PC-3 (cell line): ENCODE measurements at places on chromosomes 6 and 20.
A peak's percentile ranks its signal among the peaks of the same experiment; 100 is the strongest.

DNA sequence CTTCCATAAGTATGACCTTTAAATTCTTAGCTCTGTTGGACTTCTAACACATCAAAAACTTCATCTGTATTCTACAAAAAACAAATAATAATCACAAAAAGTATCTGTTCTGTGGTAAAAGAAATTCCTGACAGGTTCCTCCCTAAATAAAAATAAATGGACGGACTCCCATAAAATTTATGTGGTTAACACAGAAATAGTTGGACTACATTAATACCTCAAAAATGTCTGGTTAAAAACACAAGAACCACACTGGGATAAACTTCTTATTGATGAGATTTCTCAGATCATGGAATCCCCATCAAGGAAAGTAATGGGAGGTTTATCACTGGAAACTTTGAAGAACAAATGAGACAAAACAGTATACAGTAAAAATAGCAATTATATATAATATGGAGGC lies 172.4 kb downstream of the MOXD1 start:
- no peak for DNase-seq

DNA sequence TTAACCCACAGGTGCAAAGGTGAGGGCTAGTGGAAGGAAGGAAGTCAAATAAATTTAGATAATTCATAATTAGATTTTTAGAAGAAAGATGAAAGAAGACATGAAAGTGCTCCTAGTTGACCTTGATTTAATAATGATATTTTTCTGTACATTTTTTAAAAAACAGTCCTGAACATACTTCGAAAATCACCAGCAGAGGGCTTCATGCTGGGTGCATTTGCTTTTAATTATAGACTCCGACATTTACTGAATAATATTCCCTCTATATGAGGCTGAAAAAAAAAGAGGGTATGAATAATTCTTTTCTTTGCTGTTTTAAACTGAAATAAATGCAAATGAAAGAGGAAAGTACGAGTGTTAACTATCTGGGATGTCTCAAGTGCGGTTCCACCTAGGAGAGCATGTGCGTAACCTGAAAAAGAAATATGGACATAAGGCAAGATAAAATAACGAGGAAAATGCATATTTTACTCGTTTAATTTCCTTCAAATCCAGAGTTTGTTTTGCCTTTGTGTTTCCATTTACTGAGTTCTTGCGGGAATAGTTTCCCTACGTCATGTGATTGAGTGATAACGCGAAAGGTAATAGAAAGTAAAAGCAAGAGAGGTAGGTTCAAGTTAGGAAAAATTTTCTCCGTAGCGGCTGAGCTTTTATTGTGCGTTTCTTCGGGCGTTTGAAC lies 3.1 kb upstream of the TFAP2B start:
- peak; percentile 43 for DNase-seq

DNA sequence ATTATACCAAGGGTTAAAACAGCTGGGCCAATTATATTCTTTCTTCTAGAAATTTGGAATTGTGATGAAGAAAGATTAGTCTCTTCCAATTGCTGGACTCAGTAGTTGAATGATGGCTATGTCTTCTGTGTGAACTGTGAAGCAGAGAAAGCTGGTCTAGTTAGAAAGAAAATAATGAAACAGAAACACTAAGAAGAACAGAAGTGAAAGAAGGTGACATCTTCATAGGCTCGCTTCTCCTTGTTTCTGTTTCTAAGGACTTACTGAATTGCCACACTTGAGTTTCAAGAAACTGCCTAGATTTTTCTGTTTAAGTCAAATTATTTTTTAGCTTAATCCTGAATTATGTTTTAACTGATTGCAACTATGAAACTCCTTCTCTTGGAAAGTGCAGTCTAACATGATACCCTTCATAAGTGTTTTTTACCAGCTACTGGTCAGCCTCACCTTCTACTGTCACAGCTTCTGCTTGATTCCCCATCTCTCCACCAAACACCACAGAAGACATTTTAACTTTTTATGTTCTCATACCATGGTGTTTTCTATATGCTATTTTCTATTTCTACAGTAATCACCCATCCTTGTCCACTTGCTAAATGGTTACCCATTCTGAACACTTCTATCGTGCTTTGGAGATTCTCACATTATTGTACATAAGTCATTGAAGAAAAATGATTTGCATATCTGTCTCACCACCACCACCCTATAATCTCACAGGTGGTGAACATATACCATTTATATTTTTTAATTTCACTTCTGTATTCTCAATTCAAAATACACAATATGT lies 268.8 kb downstream of the GRIK2 start:
- no peak for DNase-seq

- DNase-seq, result peak; percentile 70
These were observed 1.4 kb upstream of the KHDC1 start for GRCh38 chr6:73264446-73264845.

DNA sequence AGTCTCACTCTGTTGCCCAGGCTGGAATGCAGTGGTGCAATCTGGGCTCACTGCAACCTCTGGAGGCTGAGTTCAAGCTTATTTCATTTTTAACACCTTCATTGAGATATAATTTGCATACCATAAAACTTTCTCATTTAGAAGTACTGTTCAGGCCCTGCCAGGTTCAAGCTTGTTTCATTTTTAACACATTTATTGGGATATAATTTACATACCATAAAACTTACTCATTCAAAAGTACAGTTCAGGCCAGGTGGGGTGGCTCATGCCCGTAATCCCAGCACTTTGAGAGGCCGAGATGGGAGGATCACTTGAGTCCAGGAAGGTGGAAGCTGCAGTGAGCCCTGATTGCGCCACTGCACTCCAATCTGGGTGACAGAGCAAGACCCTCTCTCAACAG lies 5.5 kb downstream of the OR2B6 start:
- peak; percentile 11 for DNase-seq

DNA sequence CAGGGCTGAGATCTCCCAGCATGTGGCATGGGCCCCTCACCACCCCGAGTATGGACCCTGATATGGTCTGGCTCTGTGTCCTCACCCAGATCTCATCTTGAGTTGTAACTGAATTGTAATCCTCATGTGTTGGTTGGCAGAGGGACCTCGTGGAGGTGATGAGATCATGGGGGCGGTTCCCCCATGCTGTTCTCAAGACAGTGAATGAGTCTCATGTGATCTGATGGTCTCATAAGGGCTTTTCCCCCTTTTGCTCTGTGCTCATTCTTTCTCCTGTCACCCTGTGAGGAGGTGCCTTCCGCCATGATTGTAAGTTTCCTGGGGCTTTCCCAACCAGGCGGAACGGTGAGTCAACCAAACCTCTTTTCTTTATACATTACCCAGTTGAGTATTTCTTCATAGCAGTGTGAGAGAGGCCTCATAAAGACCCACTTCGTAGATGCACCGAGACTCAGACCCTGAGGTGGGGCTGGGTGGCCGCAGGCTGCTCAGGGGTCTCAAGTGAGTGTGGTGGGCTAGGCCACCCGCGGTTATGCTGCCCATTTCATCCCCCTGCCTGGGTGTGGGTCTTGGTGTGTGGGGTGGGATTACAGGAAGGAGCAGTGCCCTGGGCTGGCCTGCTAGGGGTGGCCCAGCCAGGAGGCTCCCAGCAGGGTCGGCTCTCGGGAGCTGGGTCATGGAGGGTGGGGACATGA lies 26.2 kb upstream of the GATA5 start:
- peak; percentile 48 for DNase-seq

DNA sequence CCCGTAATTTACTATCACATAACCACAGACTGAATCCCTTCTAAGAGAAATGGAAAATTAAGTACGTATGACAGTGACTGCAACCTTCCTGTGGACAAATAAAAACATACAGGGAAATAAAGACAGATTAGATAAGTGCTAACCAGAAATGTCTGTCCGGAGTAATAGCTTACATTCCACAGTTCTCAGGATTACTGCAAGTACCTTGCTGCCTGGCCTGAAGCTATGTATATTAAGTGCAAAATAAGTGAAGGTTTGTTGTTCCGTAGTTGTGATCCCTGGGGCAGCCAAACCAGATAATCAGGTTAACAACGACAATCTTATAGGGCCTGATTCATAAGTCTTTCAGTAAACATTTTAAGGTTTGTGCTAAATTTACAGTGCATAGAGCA lies 2.8 kb downstream of the NEDD9 start:
- DNase-seq, result peak; percentile 93

DNA sequence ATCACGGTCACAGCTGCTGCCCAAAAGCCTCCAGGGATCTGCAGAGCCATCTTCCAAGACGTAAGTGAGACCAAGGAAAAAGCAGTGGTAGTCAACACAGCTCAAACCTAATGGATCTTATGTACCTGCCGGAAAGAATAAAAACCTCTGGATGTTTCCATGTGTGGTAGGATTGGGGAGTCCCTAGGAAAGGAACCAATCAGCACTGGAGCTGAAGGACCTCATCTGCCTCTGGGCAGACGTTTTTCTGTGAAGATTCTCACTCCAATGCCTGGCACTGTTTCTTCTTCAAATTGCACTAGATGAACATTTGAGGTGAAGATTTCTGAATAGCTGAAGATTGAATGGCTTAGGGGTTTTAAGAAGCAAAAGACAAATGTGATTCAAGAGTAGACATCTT lies at the start of gene HLA-DQB2:
Gene HLA-DQB2 (minus strand): TSS at position 112 of the 400 bp plus-strand sequence. CDS start 62 bp downstream, at position 50.
- no peak for DNase-seq

- DNase-seq, result no peak
These were observed 270.5 kb upstream of the SUPT3H start for GRCh38 chr6:45648262-45648620.

DNA sequence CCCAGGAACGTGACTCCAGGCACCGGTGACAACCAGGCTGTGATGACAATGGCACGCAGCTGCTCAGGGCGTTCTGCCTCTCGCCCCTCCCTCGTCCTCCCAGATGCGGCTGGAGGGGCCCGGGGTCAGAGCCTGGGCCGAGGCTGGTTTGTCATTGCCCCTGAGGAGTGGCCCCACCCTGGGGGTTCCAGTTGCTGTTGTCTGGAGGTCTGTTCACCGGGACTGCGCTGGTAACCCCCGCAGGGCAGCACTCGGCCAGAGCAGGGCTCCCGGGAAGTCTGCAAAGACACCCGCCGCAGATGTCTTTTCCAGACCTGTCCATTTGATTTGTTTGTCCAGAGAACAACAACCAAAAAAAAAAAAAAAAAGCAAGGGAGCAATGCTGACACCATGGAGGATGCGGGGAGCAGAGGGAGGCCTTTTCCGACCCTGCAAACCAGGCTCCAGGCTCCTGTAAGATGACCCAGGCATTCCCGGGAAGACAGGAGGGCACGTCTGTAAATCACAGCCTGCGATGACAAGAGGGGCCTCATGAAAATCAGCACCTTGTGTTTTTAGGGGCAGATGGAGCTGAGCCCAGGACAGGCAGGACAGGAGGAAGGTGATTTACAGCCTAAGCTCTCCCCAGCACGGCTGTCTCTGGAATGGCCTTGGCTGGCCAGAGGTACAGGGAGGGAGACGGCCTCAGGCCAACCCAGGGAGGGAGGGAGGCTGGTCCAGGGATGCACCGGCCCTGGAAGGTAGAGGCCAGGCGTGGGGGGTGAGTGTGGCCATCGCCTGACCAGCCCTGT lies 189.3 kb downstream of the ERMARD start:
- DNase-seq, result no peak

DNA sequence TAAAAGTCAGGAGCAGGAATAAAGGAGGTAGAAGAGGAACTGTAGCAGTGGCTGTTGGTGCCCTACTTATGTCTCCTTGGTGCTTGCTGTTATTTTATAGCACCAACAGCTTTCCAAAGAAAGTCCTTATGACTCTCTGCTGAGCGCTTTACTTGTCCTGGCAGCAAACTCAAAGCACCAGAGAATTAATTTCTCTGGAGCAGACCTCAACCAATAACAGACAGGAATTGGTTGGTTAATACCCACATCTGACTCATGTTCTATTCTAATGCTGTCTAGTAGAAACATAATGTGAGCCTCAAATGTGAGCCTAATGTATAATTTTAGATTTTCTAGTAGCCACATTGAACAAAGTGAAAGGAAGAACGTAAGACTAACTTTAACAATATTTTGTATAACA lies 685.9 kb downstream of the KIF16B start:
- DNase-seq, result no peak

GRCh38 chr6:12785301-12785700 lies 68.7 kb downstream of the PHACTR1 start:
- peak; percentile 62 for DNase-seq

DNA sequence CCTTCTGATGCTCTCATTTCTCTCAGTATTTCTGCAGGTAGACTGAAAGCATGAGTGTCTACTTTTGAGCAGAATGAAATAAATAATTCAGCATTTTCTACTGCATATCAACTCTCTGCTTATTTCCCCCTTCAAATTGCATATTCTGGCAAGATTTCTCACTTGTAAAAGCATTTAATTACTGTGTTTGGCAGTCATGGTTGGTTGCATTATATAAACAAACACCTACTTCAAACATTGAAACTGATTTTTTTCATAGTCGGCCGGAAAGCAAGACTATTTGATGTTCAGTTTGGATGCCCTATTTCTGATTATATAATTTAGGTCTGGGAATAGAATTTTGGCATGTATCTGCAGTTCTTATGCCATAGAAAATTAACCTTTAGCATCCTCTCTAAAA lies 73.1 kb downstream of the PLEKHG1 start:
- no peak for DNase-seq

DNA sequence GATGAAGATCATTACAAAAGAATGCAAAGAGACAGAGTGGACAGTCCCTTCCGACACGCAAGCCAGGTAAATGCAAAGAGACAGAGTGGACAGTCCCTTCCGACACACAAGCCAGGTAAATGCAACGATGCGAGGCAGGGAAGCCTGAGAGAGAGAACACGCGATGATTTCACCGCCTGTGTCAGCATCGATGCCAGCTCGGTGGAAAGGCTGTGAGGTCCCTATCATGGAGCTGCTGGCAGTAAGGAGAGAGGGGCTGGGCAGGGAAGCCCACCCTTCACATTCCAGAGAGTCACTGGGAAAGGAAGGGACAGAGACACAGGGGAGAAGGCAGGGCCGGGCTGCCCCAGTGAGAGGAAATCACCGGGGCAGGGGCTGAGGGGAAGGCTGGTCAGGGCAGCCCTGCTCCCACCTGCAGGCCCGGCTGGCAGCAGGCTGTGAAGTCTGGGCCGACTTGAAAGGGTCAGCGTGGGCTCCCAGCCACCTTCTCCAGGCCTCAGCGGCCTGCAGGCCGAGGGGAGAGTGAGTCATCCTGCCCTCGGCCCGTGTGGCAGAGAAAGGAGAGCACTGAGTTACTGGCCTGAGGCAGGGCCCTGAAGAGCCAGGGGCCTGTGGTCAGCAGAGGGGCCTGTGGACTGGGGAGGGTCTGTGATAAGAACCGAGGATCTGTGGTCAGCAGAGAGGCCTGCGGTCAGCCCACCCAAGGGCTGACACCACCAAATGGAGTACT lies 80.4 kb downstream of the DACT2 start:
- DNase-seq, result no peak

GRCh38 chr20:51668515-51668914 lies 99.7 kb downstream of the ATP9A start:
- DNase-seq, result no peak

DNA sequence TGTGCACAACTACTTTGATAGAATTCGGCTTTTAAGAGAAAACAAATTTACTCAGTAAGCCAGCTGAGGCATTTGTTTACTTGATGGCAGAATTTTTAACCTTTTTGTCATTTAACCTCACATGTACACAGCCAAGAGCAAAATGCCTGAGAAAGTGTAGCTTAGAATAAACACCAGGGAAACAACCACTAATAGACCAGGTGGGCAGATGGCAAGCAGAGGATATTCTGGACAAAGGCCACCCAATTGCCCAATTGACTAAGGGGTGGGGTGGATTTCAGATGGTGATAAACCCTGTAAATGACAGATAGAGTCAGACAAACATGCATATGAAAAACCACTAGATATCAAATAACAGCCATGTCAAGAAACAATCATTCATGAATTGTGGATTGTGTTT lies 190.7 kb upstream of the FBXL4 start:
- no peak for DNase-seq

GRCh38 chr6:84512391-84512790 lies 252.0 kb downstream of the TBX18 start:
- DNase-seq, result no peak
